ENCODE measurements at places on chromosomes 6 and 20.

- DNase-seq, result no peak
Observed at GRCh38 chr20:1894471-1894950, 696 bp upstream of the SIRPA start.

GRCh38 chr6:46078294-46078693 lies 51.5 kb upstream of the ENPP4 start:
- no peak for DNase-seq

DNA sequence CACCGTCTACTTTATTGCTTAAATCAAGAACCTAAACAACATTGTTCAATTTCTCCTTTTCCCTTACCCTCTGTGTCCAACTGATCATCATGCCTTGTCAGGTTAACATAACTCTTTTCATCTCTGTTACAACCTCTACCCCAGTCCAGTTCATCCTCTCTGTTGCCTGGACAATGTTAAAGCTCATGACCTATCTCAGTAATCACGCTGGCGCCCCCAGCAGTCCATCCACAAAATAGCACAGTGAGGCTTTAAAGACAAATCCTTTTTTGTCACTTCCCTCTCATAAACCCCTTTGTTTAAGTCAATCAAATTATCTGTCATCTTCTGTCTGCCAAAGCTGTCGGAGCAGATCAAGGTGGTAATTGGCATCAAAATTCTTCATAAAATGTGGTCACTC lies 140.1 kb downstream of the QKI start:
- peak; percentile 10 for DNase-seq

DNA sequence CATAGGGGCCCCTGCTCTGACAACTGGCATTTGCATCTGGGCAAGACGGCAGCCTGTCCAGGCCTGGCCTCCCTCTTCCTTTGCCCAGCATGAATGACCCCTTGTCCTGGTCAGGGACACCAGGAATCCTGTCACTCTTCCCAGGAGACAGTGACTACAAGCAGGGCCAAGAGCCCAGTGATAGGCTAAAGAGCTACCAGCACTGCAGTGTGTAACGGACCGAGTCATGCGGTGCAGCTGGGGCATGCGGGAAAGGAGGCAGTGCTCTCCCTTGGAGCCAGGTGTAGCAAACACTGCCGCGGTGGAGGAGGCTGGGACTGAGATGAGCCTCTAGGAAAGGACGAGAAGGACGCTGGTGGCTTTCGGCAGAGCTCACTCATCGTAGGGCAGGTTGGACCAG lies 38.7 kb upstream of the DSP start:
- no peak for DNase-seq

DNA sequence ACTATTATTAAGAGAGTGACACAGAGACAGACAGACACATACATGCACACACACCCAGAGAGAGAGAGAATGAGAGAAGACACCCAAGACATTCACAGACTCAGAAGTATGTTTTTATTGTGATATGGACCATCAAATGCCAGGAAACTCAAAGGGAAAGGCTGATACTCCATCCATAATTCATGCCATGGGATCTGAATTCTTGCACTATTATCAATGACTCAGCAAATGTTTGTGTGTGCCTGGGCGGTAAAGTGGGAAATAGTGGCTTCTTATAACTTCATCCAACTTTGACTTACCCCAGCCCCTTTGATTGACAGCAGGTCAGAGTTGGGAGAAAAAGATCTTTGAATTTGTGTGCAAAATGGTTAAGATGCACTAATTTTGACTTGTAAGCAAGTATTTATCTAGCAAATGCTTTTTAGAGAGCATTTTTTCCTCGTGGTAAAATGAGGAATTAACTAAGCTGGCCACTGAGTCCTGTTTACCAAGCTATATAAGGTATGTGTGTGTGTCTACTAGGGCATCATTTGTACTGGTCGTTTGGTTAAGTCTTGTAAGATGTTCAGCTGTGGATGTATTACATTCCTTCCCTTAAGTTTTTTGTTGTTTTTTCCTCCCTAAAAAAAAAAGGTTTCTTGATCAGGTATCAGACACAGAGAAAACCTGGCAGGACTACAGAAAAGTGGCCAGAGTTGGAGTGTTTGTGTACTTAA lies 3.0 kb upstream of the CCN2 start:
- DNase-seq, result no peak

DNA sequence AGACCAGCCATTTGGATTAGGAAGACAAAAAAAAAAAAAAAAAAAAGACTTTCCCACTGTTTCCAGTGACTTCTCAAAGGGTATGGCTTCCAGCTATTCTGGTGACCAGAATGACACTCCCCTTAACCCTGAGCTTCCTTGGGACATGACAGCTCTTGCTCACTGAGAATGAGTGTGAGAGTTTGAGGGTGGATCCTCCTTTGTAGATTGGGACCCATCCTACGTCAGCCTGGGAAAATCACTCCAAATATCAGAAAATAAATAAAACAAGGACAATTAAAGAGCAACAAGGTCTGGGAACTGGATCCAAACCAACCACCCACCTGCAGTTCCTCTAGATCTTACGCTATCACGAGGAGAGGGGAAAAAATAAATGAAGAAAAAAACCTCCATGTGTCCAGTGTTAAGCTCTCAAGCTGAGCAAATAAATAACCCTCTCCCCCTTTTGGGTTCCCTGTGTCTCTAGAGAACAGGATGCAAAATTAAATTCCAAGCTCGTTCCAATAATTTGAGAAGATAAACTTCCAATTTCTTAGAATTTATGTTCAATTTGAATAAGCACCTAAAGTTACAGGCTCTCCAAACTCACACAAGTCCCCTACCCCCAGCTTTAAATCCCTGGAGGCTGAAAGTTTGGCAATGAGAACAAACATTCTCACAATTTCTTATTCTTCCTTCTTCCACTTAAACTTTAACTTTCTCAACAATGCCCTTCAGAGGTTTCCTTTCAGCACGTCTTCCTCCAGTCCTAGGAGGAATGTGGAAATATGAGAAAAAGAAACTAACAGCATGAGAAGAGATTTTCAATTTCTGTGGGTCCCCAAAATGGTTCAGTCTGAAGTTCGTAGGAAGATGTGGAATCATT lies 170.2 kb downstream of the MTFR2 start:
- no peak for DNase-seq

GRCh38 chr6:84280030-84280429 lies 52.6 kb upstream of the CEP162 start:
- DNase-seq, result no peak

GRCh38 chr6:46312654-46313053 lies 141.9 kb upstream of the ENPP5 start:
- DNase-seq, result no peak

- no peak for DNase-seq
Observed at GRCh38 chr6:37479266-37479854, 20.3 kb downstream of the CCDC167 start.

- no peak for DNase-seq
Observed at GRCh38 chr20:54084727-54085388, 14.5 kb upstream of the BCAS1 start.

Measured in activated CD8-positive, alpha-beta memory T cell treated with anti-CD3 and anti-CD28 coated beads for 1 hour (primary cell).